Activated CD4-positive, CD25-positive, alpha-beta regulatory T cell treated with anti-CD3 and anti-CD28 coated beads, Interleukin-2, amount 50 U/mL, for 16 hours (primary cell): ENCODE measurements at places on chromosomes 16 and 17.

- no peak for DNase-seq
Measured at GRCh38 chr16:89111263-89111662, 17.6 kb downstream of the ACSF3 start.

- DNase-seq, result no peak
Measured at GRCh38 chr17:48382989-48383388, 47.0 kb downstream of the SKAP1 start.

DNA sequence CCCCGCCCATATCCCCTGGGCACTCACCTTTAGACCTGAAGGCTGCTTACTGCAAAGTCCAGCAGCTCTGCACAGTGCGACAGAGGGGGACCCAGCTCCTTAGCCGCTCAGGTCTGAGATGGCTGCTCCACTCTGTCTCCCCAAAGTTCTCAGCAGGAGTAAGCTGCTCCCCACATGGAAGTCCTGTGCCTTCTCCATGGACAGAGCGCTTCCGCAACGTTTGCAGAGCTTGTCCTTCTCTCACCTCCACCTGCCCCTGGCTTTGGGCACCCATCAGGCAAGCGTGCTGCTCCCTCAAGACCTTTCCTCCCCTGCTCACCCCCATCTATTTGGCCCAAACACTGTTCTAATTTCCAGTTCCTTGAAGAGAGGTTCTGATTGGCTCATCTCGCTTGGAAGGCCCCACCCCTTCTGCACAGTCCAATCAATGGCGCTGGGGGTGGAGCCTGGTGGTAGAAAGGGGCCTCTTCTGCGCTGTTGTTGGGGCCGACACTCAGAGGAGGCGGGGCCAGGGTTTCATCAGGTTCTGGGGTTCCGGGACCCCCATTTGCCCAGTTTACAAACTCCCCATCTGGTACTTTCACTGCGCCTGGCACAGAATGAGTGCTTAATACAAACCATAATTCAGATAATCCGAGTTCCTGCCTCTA is 137.2 kb downstream of the CYLD start:
- DNase-seq, result no peak

DNA sequence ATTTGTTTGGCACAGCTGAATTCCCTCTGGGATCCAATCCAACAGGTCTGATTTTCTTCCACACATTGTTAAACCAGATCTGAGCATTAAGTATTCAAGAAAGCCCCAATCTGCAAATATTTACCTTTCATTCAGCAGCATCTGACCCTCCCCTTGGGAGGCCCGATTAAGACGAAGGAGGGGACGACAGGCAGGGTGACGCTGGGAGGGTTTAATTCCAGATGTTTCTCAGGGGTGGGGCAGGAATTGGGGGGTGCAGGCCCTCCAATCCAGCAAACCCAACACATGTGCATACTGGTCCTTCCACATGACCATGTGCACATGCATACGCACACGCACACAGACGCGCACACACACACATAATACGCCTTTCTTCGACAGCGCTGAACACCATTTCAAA is 240.5 kb downstream of the GSG1L start:
- no peak for DNase-seq

GRCh38 chr17:3008336-3009288 is 54.8 kb downstream of the OR1D5 start:
- no peak for DNase-seq

DNA sequence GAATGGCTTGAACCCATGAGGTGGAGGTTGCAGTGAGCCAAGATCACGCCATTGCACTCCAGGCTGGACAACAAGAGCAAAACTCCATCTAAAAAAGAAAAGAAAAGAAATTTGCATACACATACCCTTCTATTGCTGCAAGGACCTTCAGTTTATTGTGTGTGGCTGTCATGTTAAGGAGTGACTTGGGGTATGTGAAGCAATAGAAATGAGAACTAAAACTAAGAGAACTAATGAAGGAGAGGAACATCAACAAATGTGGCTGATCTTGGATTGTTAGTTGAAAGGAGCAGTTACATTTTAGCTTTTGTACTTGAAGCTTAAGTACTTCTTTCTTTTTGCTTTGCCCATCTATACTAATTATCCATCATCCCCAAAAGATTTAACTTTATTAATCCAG is 12.7 kb upstream of the NSRP1 start:
- DNase-seq, result no peak

GRCh38 chr17:8986295-8986694 is 20.8 kb upstream of the PIK3R5 start:
- no peak for DNase-seq

DNA sequence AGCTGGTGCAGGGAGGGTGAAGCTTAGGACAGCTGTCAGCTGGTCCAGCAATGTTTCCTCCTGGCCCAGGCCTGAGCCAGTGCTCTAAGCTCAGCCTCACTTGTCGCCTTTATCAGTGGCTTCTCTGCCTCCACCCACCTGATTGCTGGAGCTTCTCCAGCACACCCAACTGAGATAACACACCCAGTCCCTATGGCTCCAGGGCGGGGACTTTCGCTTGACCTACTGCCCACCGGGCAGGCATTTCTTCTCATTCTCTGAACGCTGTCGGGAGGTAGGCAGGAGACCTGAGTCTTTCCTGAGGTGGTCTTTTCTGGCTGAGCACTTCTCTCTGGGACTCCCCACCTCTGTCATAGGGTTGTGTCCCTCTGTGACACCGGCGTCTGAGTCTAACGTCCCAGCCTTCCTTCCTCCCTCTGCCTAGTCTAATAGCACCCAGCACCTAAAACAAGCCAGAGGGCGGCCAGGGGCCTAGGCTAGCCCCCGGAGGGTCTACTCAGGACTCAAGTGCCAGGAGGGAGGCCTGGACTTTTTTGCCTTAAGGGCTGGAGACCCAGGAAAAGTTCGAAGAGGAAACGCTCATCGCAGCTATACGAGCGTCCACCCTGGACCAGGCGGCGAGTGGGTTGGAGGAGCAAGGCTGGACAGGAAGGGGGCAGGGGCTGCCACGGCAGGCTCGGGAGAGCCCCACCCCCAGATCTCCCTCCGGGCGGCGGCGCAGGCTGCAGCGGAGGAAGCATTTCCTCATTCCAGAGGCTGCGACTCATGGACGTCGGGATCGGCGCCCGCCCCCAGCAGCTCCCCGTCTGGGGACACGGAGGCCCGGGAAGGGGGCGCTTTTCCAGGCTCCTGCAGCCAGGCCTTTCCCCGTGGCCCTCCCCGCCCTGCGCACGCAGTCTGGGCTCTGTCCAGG is 756 bp downstream of the TAX1BP3 start:
- DNase-seq, result no peak
